ENCODE measurements at places on chromosomes 16 and 17. TPM values are rescaled to one million over a fixed set of nuclear protein-coding genes. Genes with fewer than 3 reads are reported as not detected.

Gene TMEM100
- total RNA-seq, result 11.0 TPM

Gene DOC2B
- total RNA-seq, result 32.5 TPM

Gene DECR2
- total RNA-seq, result 5.6 TPM

Gene HP
- total RNA-seq, result 0.27 TPM

Gene ZG16
- 0.09 TPM for total RNA-seq

Gene ABCC3
- 0.82 TPM for total RNA-seq

Gene MYL11
- total RNA-seq, result 1.00 TPM

Gene RANGRF
- total RNA-seq, result 4.4 TPM

Gene CD19
- not detected for total RNA-seq

Gene CD300A
- 2.6 TPM for total RNA-seq

Gene GP1BA
- total RNA-seq, result not detected

Gene GRAPL
- total RNA-seq, result 1.3 TPM

Gene PCGF2
- total RNA-seq, result 6.4 TPM

Gene KRT25
- not detected for total RNA-seq

Gene GLP2R
- 0.18 TPM for total RNA-seq

Gene CFAP97D1
- not detected for total RNA-seq

Gene DOK4
- total RNA-seq, result 29.5 TPM

Gene TOP2A
- total RNA-seq, result 58.3 TPM

Gene MMP28
- 4.9 TPM for total RNA-seq

Gene TNFRSF17
- total RNA-seq, result not detected

Gene OR4D1
- 0.18 TPM for total RNA-seq

Gene C16orf74
- total RNA-seq, result 1.00 TPM

Gene KRTAP9-2
- total RNA-seq, result not detected

Gene C1QL1
- 4.3 TPM for total RNA-seq

Gene NR1D1
- total RNA-seq, result 0.54 TPM

Gene CALB2
- total RNA-seq, result 8.3 TPM

Gene KRTAP9-8
- total RNA-seq, result not detected

Gene SLC35G6
- not detected for total RNA-seq

Gene GINS2
- 11.3 TPM for total RNA-seq

Gene ENPP7
- not detected for total RNA-seq

Gene NETO2
- total RNA-seq, result 141 TPM

Gene MYCBPAP
- 0.91 TPM for total RNA-seq

Gene SMIM36
- not detected for total RNA-seq

Gene SSTR5
- total RNA-seq, result not detected

Gene RNF227
- total RNA-seq, result 2.8 TPM

Gene ESRP2
- not detected for total RNA-seq

Gene LPO
- total RNA-seq, result not detected

Gene HSF4
- total RNA-seq, result 14.7 TPM

Gene IFI35
- total RNA-seq, result 2.0 TPM

Gene COX6A2
- total RNA-seq, result not detected

Gene FSCN2
- 4.0 TPM for total RNA-seq

Gene MEOX1
- 0.09 TPM for total RNA-seq

Gene ABCC11
- total RNA-seq, result 0.54 TPM

Gene SLC5A2
- 1.1 TPM for total RNA-seq

Gene NACA2
- total RNA-seq, result not detected
